ENCODE measurements at places on chromosomes 2 and 18. TPM values are rescaled to one million over a fixed set of nuclear protein-coding genes. Genes with fewer than 3 reads are reported as not detected.

Gene RAB27B
- total RNA-seq, result 24.9 TPM

Gene ANTXR1
- total RNA-seq, result 11.0 TPM

Gene INHA
- not detected for total RNA-seq

- H3K27ac ChIP-seq, result no peak overlapping the region
- no peaks in the 10 kb centered on the region for H3K27me3 ChIP-seq
- H3K4me1 ChIP-seq, result peaks cover 7% of the 10 kb centered on the region
- no peaks in the 10 kb centered on the region for H3K36me3 ChIP-seq
Observed at GRCh38 chr18:59083136-59083818, 56.4 kb upstream of the SEC11C start.

DNA sequence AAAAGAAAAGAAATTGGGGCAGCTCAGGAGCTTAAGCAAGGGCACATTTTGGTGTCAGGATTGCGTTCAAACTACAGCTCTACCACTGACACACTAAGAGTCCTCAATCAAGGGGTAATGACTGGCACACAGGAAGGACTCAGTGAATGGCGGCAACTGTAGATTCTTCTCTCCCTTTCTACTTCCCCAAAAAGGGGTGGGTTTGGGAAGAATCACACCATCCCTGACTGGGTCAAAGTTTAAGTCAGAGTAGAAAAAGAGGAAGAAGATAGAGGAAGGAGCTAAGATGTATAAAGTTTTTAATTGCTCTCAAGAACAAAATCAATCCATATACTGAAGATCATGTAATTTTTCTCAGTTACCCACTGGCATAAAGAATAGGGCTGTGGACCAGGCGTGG lies 2.6 kb downstream of the NLRC4 start:
- H3K4me3 ChIP-seq, result no peak overlapping the region
- peak overlapping the region; percentile 42 for H3K27ac ChIP-seq
- H3K36me3 ChIP-seq, result no peaks in the 10 kb centered on the region
- no peaks in the 10 kb centered on the region for H3K4me1 ChIP-seq

Gene SCG2
- 7.1 TPM for total RNA-seq

GRCh38 chr18:10020171-10020570 lies 106.4 kb downstream of the VAPA start:
- no peak overlapping the region for H3K27ac ChIP-seq
- H3K4me1 ChIP-seq, result peaks cover 9% of the 10 kb centered on the region
- H3K4me3 ChIP-seq, result no peak overlapping the region
- H3K36me3 ChIP-seq, result no peaks in the 10 kb centered on the region

DNA sequence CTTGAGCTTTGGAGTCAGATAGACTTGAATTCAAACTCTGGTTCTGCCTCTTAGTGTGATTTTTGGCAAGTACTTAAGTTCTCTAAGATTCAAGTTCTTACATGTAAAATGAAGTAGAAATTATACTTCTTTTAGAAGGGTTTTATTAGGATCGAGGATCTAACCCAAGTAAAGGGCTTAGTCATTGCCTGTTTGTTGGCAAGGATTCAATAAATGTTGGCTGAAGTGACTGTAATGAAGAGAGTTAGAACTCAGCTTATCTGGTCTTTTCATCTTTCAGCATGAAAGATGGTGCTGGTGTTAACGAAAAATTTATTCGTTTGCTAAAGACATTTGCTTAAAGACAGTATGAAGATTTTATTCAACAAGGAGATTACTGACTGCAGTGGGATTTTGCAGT lies 315.9 kb upstream of the THUMPD2 start:
- H3K27ac ChIP-seq, result no peak overlapping the region
- H3K4me3 ChIP-seq, result no peak overlapping the region

- peaks cover 5% of the 10 kb centered on the region for H3K4me1 ChIP-seq
- H3K4me3 ChIP-seq, result no peak overlapping the region
- H3K27ac ChIP-seq, result no peak overlapping the region
- no peaks in the 10 kb centered on the region for H3K27me3 ChIP-seq
- no peak for DNase-seq
Observed at GRCh38 chr18:62340996-62341395, 15.9 kb downstream of the TNFRSF11A start.

- H3K27ac ChIP-seq, result peak overlapping the region; percentile 45
- no peaks in the 10 kb centered on the region for H3K27me3 ChIP-seq
- peaks cover 96% of the 10 kb centered on the region for H3K36me3 ChIP-seq
- DNase-seq, result no peak
- no peak overlapping the region for H3K4me3 ChIP-seq
- no peaks in the 10 kb centered on the region for H3K4me1 ChIP-seq
Observed at GRCh38 chr2:218744615-218745014, 34.0 kb downstream of the TTLL4 start.

DNA sequence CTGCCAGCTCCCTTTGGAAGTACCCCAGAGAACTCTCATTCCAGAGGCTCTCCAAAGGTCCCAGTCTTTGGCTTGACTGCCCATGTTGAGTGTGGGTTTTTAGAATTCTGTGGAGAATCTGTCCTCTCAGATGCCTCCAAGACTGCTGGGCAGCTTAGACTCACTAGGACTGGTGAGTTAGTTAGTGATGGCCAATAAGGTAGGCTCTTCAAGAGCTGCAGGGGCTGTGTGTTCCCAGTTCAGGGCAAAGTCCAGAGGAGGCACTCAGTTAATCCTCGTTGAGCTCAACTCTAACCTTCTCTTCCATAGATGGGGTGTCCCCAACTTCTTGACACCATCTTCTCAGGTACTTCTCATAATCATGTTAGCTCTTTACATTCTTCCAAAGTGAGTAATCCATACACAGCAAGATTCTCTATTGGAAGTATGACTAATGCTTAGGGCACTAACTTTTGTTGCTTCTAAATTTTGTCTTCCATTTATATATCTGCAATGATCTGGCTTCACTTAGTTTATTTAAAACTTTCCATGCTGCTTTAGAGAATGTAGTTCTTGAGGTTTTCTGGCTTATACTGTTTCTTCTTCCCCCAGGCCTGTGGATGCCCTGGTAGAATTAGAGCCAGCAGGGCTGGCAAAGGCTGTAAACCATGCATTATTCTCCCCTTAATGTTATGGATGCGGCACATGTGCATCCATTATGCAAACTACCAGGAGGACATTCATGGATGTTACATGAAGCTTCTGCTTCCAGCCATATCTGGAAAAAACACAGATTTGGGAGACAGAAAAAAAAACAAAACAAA lies 88.9 kb downstream of the POLE4 start:
- H3K4me3 ChIP-seq, result no peak overlapping the region
- no peak for DNase-seq
- no peaks in the 10 kb centered on the region for H3K36me3 ChIP-seq
- H3K4me1 ChIP-seq, result peaks cover 12% of the 10 kb centered on the region

DNA sequence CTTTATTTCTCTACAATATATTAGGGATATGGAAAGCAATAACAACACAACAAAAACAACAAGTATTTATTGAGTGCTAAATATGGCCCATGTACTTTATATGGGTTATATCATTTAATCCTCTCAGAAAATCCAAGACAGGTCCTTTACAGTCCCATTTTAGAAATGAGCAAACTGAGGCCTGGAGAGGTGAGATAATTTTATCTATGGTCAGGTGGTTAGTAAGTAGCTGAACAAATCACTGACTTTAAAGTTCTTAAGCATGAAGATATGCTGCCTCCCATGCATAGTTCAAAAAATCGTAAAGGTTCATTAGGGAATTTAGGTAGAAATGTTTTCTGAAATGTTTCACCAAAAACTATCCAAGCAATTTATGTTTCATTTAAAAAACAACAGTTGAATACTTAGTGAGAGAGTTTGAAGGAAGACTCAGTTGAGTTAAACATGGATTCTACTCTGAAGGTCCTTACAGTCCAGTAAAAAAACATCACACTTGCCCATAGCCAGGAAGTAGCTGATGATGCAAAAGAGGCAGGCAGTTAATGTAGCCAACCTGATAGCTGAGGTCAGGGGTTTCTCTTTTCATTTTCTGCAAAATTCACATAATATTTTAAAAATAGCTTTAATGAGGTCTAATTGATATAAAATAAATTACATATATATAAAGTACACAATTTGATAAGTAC lies 7.6 kb upstream of the NFE2L2 start:
- no peaks in the 10 kb centered on the region for H3K36me3 ChIP-seq
- H3K4me3 ChIP-seq, result no peak overlapping the region
- no peak for DNase-seq
- no peak overlapping the region for H3K27ac ChIP-seq
- H3K27me3 ChIP-seq, result no peaks in the 10 kb centered on the region
- H3K4me1 ChIP-seq, result peaks cover 38% of the 10 kb centered on the region

Gene NMUR1
- total RNA-seq, result 0.14 TPM

Gene CPO
- total RNA-seq, result not detected

- H3K27me3 ChIP-seq, result peaks cover 95% of the 10 kb centered on the region
- no peaks in the 10 kb centered on the region for H3K36me3 ChIP-seq
- H3K4me3 ChIP-seq, result peak overlapping the region; percentile 38
- H3K27ac ChIP-seq, result no peak overlapping the region
- H3K4me1 ChIP-seq, result peaks cover 16% of the 10 kb centered on the region
Observed at GRCh38 chr2:176066645-176067588, 16.8 kb downstream of the EVX2 start.

GRCh38 chr2:160015746-160016145 lies 46.7 kb downstream of the PLA2R1 start:
- no peaks in the 10 kb centered on the region for H3K27me3 ChIP-seq
- H3K27ac ChIP-seq, result no peak overlapping the region
- DNase-seq, result no peak
- H3K36me3 ChIP-seq, result peaks cover 34% of the 10 kb centered on the region
- no peaks in the 10 kb centered on the region for H3K4me1 ChIP-seq
- no peak overlapping the region for H3K4me3 ChIP-seq

Gene UCN
- not detected for total RNA-seq

DNA sequence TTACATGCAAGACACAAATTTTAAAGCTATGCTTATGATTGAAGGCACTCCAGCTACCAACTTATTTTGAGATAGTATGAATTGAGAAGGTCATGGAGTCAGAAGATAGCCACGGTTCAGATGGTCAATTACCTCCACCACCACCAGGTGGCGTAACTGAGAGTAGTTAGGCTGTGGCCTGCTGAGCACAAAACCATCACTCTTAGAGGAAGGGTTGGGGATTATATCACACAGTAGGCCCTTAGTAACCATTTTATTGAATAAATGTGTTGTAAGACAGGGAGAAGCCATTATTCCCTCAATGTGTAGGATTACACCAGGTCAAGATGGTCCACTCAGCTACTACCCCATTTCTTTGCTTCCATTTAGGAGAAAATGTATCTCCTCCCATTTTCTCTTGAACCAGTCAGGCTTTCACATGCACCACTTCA lies 18.8 kb downstream of the KLHL41 start:
- H3K4me1 ChIP-seq, result no peaks in the 10 kb centered on the region
- peaks cover 31% of the 10 kb centered on the region for H3K36me3 ChIP-seq
- no peak overlapping the region for H3K27ac ChIP-seq
- H3K4me3 ChIP-seq, result no peak overlapping the region
- H3K27me3 ChIP-seq, result no peaks in the 10 kb centered on the region

DNA sequence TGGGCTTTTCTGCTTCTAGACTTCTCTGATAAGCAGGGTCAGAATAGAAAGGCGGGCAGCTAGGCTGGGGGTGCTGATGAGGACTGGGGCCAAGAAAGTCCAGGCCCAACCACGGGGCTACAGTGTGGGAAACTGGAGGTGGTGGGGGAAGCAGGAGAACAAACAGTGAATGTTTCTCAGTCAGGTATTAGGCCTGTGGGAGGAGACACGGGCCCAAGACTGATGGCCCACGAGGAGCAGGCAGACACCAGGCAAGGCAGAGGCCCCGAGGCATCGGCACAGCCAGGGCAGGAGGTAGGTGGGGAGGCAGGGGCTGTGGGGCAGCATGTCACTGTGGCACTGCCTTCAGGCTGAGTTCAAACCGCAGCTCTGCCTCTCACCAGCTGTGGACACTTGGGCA lies 40.7 kb downstream of the KCNIP3 start:
- H3K36me3 ChIP-seq, result no peaks in the 10 kb centered on the region
- no peaks in the 10 kb centered on the region for H3K4me1 ChIP-seq
- no peak overlapping the region for H3K27ac ChIP-seq

DNA sequence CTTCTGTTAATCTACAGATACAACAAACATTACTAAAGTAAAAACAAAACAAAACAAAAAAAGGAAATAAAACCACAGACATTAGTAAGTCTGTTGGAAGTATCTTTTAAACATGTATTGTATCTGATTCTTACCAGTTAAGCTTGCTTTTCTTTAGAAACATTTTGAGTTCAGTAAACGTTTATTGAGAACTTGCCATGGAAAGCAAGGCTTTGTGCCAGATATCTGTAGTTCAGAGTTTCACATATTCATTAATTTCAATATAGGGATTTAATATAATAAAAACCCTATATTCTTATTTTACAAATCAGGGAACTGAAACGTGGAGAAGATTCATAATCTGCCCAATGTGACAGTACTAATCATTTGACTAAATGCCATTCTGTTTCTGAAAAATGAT lies 1101.0 kb upstream of the GYPC start:
- no peak for DNase-seq
- H3K36me3 ChIP-seq, result no peaks in the 10 kb centered on the region
- H3K27ac ChIP-seq, result no peak overlapping the region
- H3K4me1 ChIP-seq, result no peaks in the 10 kb centered on the region
- H3K27me3 ChIP-seq, result no peaks in the 10 kb centered on the region
- no peak overlapping the region for H3K4me3 ChIP-seq

DNA sequence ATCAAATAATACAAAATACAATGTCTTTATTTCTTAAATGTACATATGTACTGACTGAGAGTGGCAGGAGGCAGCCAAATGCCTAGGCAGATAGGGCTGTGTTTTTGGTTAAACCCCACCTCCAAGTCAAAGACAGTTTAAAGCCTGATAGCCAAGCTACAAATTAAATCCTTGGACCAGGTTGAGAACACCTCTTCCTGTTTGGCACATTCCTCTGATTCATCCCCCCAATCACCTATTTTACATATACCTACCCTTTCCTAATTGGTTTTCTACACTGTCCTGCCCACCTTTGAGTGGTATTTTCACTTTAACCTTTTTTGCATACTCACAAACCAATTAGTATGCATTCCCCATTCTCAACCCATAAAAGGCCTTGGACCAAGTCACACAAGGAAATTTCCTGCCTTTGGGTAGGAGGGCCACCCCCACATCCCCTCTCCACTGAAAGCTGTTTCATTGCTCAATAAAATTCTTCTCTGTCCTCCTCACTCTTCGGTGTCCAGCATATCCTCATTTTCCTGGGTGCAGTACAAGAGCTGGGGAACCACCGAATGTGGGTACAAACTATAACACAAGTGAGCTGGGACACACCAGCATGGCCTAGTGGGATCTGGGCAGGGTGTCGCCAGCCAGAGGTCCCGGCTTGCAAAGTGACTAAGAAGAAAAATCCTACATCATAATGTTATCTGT lies 149.1 kb downstream of the UBE2E3 start:
- no peaks in the 10 kb centered on the region for H3K27me3 ChIP-seq
- no peak overlapping the region for H3K27ac ChIP-seq
- no peak for DNase-seq
- H3K4me1 ChIP-seq, result no peaks in the 10 kb centered on the region

DNA sequence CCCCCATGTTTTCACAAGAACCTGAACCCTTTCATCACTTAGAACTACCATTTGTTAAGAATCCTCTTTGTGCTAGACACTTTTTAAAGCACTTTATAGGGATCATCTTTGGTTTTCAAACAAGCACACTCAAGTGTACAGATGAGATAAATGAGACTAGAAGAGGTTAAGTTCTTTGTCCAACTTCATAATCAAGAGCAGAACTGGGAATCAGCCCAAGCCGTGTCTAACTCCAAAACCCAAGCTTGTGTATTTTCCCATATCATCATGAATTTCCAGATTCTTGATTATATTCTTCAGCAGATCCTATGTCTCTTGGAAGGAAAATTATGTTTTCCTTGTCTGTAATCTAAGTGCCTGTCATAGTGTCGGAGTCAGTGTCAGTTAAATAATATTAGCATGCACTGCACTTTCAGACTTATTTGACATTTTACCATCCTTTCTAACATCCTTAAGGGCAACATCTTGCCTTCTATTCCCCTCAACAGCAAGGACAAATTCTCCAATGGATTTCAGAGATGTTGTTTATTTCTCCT lies 123.0 kb upstream of the SETBP1 start:
- H3K4me3 ChIP-seq, result no peak overlapping the region
- no peak overlapping the region for H3K27ac ChIP-seq
- H3K27me3 ChIP-seq, result no peaks in the 10 kb centered on the region
- no peaks in the 10 kb centered on the region for H3K36me3 ChIP-seq
- DNase-seq, result peak; percentile 49
